AG04449 (cell line): ENCODE measurements at places on chromosomes 2 and 18.
A peak's percentile ranks its signal among the peaks of the same experiment; 100 is the strongest.

GRCh38 chr18:40841467-40841866 is 1113.6 kb upstream of the PIK3C3 start:
- peak; percentile 38 for DNase-seq

GRCh38 chr2:174675615-174676014 is 78.0 kb upstream of the WIPF1 start:
- no peak for DNase-seq

DNA sequence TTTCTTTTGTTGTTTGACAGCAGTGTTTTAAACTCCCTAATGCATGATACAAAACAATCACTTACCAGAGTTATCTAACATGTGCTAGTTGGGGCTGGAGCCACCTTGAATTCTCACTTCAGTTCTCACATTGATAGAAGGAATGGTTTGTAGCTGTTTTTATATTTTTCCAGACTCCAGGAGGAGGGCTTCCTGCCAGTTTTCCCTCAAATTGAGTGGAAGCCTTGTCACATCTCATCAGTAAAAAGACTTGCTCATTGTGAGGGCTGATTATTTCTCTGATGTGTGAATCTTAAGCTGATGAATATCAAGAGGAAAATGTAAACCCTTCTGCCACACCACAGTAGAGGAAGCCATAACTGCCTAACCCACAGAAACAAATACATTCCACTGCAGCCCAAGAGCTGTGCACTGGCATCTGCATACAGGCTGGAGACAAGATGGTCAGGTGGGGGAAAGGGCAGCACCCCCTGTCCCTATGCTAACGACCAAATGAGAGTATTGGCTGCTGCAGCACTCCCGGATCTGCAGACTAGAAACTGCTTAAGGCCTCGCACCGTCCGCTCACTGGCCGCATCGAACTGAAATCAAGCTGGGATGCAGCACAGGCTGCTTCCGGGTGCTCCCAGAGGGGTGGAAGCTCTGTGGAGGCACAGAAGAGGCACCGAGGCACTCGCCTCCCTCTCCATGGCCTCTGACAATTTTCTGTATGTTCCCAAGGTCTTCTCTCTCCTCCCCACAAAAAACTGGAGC is 73.7 kb upstream of the TPO start:
- DNase-seq = no peak

GRCh38 chr2:66573821-66574233 is 138.9 kb downstream of the MEIS1 start:
- DNase-seq = no peak

GRCh38 chr2:173264603-173265366 is 89.9 kb upstream of the CDCA7 start:
- DNase-seq = no peak

GRCh38 chr2:174877751-174878150 is 113.5 kb upstream of the CHRNA1 start:
- no peak for DNase-seq

- no peak for DNase-seq
Measured at GRCh38 chr2:127743477-127744026, 42.3 kb downstream of the SFT2D3 start.

DNA sequence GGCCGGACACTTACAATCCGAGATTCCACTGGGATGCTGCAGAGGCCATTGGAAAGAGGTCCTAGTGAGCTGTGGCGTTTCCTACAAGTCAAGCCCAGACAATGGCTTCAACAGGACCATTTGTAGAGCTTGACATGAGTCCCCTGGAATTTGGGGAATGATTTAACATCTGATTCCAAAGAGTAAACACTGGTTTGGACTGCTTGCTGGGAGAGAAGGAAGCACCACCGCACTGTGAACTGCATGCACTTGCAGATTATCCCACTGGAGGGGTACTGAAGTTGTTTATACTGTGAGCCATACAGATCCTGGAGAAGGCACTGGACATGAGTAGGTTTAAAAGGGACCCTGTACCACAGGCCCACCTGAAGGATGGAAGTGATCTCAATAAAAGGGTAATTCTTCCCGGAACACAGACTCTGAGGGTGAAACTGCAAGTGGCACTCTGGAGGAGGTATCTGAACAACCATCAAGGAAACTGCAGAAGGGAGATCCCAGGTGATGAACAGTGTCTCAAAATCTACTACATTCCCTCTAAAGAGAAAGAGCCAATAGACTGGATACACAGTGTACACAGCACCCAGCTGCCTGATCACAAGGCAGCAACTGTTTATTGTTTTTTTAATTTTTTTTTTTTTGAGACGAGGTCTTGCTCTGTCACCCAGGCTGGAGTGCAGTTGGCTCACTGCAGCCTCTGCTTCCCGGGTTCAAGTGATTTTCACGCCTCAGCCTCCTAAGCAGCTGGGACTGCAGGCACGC is 4.3 kb upstream of the RAB6C start:
- DNase-seq = no peak

DNA sequence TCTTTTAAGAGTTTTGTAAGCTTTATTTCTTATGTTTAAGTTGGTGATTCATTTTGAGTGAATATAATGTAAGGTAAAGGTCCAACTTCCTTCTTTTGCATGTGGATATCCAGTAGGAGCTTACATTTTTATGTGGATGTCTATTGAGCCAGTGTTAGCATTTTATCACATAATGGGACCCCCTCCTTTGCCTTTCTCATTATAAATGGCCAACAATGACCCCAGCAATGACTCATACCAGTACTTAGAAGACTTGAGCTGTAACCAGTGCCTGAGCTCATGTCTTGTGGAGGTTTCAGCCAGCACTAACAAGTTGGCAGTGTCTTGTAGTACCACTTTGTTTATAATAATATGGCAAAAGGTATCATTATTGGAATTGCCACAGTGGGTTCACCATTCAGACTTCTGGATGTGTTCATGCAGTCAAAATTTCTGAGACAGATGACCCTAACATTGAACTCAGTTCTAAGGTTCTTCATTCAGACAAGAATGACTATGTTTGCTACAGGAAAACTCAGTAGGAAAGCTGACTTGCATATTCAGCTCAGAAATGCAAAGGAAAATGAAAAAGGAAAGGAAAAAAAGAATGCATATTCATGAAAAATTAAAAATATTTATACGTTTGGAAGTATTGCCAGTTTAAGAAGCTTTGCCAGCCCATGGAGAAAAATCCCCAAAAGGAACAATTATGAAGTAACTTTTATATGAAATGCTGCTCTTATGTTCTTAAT is 41.0 kb downstream of the CDKL4 start:
- DNase-seq = no peak

GRCh38 chr18:33837191-33837590 is 259.2 kb downstream of the ASXL3 start:
- no peak for DNase-seq

GRCh38 chr2:240833724-240834285 is 13.8 kb upstream of the KIF1A start:
- no peak for DNase-seq

DNA sequence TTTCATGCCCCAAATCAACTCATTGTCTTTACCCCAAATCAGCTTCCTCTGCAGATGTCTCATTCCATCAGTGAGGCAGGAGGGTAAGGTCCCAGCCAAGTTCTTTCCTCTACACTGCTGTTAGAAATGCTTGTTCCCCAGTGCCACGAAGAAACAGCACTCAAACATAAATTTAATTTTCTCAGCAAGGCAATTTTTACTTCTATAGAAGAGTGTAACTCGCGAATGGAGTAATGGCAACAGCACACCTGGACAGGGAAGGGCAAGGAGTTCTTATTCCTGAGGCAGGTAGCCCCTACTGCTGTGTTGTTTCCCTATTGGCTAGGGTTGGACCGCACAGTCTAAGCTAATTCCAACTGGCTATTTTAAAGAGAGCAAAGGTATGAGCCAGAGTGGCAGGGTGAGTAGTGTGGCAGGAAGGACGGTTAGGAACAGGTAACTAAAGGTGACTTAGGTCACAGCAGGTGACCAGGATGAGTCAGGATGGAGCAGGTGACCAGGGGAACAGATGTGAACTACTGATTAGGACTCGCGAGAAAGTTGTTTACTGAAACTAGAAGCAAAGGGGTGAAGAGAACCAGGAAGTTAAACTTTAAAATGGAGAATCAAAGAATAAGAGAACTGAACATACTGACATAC is 12.0 kb upstream of the CEP68 start:
- no peak for DNase-seq

DNA sequence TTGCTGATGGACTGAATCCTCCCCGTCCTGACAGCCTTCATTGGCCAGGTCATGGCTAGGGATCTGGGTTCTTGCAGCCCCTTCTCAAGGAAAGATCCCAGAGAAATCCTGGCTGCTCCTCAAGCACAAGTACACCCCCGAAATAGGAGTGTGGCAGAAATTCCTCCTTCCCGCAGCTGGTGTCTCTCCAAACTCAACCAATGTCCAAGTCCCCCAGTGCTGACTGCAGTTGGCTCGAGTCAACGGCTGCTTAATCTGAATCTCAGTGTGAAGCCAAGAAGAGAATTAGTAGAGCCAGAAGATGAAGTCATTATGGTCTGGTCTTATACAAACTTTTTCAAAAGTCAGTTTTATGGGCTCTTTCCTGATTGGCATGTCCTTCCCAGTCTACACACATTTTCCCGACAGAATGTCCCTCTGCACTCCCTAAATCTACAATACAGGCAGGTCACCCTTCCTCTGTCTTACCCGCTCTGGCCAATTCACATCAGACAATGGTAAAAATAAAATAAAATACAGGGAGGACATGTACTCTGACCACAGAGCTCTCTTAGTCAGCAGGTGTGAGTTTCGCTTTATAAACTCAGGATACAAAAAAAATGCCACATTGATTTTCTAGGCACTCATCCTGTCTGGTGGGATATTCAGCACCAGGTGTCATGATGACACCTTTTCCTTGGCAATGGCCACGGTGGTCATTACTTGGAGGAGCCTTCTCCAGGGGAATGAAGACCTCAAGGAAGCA is 76.9 kb upstream of the PAPOLG start:
- DNase-seq = no peak

- no peak for DNase-seq
Measured at GRCh38 chr2:241858206-241859016, at the start of gene PDCD1. Gene PDCD1, minus strand, starts transcription at chr2:241858894. Its CDS starts 56 bp downstream, at chr2:241858838.

DNA sequence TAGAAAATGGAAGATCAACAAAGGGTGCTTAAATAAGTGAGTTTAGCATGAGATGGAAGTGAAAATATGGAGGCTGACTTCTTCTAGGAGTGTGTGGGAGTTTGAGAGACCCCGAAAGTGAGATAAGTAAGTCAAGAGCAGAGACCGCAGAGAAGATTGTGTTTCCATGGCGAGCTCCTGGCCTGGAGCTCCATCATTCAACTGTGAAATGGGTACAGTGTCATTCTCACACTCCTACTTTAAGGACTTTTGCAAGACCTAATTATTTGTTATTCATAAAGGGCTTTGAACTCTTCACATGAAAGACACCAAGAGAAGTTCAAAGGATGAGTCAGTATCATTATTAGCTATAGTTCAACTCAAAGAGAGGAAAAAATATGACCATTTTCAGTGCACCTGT is 134.2 kb upstream of the PIK3C3 start:
- no peak for DNase-seq

GRCh38 chr2:127700527-127701192 is 637 bp upstream of the SFT2D3 start:
- DNase-seq = no peak

GRCh38 chr2:64769392-64770044 is 115.8 kb upstream of the SERTAD2 start:
- no peak for DNase-seq

DNA sequence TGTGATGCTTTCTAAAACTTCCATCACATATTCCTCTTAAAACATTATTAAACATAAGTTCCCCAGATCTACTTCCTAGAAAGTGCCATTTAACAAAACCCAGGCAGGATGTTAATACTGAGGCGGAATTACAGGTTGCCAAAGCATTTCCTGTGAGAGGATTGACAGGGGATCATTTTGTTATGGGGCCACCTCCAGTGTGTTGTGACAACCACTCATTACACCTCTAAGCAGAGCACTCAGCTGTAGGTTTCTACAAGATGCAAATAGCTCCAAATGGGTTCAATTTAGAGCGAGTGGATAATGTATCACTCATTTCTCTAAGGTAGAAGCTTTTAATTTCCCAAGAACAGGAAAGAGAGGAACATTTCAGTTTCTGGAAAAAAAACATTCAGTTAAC is 1429.5 kb upstream of the ACVR2A start:
- DNase-seq = no peak

DNA sequence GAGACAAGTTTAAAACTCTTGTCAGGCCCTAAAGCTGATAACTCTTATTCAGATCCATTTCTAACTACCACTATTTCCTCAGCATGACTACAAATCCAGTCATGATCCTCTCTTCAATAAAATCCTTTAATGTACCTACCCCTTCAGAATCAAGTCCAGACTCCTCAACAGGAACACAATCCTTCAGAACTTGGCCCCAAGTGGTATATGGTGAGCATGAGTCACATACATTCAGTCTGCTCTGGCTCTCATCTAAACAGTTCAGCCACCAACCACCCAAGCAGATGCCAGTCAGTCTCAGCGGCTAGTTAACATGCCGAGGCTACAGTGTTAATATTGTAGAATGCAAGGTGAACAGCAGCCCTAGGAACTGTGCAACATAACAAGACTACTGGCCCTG is 9.7 kb downstream of the LMAN2L start:
- no peak for DNase-seq

DNA sequence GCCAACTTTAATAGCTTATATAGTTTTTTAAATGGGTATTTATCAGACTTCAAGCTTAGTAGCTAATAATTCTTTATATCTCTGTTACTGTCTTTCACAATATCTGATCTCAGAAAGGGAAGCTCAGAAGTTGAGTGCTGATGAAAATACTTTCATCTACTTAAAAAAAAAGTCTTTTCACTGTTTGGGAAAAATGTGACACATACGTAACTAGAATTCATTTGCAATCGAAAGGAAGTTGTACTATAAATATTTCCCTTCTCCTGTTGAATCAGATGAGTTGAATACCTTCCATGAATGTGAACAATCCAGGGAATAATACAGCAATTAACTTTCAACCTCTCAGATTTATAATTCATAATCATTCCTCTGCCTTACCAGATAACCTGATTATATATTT is 811 bp upstream of the SCG2 start:
- no peak for DNase-seq
